ENCODE measurements at places on chromosomes 2 and 18.

DNA sequence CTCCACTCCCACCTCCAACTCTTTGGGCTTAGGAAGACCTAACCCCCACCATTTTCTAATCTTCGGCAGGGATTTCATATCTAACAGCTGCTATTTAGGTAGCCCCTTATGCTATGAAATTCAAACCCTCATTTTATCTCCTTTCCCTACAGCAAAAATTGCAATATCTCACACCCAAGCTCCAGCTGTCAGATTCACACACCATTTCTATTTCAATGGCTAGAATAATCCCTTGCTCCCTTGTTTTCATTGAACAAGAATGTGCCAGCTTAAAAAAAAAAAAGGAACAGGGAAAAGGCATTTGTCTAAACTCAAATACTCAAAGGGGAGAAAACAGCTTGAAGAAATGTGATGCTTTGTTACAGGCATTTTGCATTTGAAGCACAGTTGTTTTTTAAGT, 850.6 kb upstream of the ACVR2A start:
- DNase-seq = no peak

DNA sequence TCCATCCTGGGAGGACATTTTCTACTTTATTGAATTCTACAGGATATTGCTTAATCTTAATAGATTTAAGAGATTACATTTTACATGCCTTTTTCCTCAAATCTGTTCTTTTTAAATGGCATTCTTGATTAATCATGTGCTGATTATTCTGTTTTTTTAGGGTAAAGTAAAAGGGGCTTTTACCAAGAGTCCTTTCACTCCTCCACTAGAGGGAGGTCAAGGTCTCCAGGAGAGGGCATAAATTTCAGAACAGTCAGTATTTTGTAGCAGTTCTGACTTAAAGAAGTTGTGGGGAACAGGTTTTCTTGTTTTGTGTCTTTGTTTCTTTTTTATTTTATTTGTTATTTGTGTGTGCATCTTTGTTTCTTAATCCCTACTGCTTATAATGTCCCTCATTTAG, 25.4 kb downstream of the WDR75 start:
- DNase-seq = no peak

DNA sequence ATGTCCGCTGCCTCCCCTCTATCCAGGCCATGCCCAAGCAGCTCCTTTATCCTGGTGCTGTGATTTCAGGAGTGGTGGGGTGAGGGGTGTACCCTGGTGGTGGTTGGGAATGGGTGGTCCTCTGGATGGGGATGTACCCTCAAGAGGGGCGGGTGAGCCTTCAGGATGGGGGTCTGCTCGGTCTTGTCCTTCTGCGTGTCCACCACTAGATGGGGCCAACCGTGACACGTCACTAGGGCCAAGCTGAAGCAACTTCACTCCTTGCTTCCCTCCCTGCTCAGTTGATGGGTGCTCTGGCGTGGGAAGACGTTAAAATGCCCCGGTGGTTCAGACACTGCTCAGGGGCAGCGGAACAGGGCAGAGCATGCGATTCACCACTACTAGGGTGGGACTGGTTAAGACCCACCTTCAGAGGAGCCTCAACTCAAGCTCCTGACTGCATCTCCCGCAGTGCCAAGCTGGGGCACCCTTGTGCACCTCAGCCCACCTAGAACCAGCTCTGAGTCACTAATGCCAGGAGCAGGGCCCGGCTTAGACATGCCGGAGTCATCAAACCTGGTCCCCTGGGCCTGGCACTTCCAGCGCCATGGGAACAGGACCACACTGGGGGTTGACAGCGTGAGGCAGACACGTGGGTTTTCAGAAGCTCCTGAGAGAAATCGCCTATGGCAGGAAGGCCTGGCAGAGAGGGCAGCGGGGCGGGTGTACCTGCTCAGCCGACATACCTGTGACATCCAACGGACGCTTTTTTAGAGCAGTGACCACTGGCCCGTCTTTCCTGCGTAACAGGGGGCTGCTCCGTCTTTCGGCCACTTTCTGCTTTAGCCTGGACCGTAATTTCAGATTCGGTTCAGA, 256.7 kb downstream of the HDAC4 start:
- DNase-seq = peak; percentile 37

DNA sequence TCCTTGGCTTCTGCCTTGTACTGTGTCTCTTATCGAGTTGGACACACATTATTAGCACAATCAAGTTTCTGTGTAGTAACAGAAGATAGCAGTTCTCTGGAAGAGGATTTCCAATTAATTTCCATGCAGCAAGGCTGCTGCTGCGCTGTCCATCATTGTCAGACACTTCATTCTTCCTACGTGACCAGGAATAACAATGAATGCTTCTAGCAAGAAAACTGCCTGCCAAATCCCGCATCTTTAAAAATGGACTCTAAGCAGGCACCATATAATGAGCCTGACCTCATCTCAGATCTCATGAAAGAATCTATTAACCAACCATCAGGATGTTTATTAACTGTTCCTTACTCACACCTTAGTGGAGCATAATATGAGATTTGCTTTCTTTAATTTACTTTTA, 1067.7 kb upstream of the FAM98A start:
- no peak for DNase-seq

- DNase-seq = no peak
These were observed 82.3 kb downstream of the ARHGAP28 start for GRCh38 chr18:6811816-6812215.

GRCh38 chr2:126674075-126674744, 18.3 kb downstream of the GYPC start:
- DNase-seq = no peak

GRCh38 chr2:64186699-64187605, 42.7 kb upstream of the PELI1 start:
- DNase-seq = no peak

DNA sequence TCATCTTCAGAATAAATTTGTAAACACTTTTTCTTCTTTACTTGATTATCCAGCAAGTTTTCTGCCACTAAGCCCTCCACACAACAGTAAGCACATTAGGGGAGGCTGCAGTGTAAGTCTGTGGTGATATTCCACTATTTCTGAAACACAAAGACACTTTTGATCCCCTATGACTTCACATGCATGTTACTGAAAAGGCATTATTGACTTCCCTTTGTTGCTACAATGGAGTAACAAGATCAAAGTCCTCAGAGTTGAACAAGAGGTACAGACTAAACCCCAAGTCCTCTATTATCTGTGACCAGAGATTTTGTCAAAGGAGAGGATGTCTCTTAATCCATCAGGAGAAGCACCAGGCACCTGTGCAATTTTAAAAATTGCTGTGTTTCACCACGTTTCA, 157.9 kb downstream of the CD226 start:
- DNase-seq = no peak

DNA sequence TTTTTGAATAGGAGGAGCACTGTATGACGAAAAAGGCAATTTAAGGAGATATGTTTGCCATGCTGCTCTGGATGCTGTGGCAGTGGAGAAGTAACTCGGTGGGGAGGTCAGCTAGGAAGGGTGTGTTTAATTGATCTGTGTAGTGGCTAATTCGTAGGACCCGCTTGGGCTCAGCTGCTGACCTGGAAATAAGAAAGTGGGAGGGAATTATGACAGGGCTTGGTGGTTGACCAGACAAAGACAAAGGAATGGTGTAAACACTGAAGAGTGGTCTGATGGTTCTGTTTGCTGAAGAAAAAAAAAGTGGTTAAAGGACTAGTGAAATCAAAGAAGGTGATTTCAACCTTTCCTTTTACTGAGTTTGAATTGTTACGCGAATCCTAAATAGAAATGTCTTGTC, 146.0 kb downstream of the MAP4K4 start:
- no peak for DNase-seq

GRCh38 chr2:134988994-134989605, 58.1 kb downstream of the MAP3K19 start:
- DNase-seq = no peak

GRCh38 chr2:173395567-173396351, 41.1 kb downstream of the CDCA7 start:
- DNase-seq = no peak

DNA sequence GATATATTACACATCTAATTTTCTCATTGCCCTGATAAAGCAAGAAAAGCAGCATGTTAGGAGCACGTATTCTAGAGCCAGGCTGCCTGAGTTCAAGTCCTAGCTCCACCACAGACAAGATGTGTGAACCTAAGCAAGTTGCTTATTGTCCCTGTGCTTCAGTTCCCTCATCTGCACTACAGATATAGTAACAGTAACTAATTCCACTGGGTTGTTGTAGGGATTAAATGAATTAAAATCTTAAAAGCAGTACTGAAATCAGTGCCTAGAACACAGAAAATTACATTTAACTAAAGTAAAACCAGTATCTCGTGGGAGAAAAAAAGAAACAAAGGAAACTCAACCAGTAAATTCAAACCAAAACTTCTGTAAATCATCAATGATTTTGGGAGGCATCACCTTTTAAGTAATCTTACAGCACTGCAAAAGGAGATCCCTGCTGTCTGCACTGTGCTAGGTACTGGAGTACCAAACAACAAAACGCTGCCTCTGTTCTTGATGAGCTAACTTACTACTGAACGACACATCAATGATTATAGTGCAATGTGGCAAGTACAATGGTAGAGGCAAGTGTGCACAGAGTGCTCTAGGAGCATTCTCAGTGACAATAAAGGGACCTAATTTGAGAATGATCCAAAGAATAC, 7.9 kb downstream of the MAP3K2 start:
- no peak for DNase-seq

GRCh38 chr18:12088096-12088495, 5.5 kb upstream of the ANKRD62 start:
- no peak for DNase-seq

DNA sequence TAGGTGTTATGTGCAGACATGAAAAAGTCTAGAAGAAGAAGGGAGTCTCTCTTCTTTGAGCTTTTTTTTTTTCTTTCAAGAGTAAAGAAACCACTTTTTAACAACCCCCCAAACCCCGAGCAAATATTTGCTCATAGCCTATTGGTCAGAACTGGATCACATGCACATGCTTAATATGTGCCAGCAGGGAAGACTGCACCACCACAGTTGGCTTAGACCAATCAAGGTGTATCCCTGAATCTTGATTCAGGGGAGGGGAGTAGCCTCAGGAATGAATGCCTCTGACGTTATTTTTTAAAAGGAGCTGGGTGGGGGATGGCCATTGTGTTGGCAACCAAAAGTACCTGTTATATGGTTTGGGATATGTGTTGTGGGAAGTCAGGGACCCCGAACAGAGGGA, 171.4 kb upstream of the NABP1 start:
- DNase-seq = no peak

- DNase-seq = peak; percentile 74
These were observed 31.3 kb downstream of the KIAA2012 start for GRCh38 chr2:202104286-202104870.

GRCh38 chr2:240269886-240270285, 129.4 kb upstream of the OTOS start:
- no peak for DNase-seq

DNA sequence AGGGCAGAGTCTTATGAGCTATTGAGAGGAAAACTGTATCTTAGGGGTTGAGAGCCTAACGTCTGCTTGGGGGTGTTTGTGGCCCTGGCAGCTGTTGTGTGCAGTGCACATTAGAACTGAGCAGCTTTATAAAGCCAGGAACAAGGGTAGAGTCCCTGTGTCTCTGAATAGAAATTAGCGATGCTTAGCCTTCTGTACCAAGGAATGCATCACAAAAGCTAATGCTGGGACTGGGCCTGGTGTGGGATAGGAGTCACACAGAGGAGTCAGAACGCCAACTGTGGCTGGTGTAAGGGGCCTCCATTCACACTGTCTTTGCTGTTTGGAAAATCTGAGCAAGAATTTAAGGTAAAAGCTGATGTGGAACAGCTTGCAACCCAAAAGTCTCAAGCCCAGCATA, 283.2 kb downstream of the SOX11 start:
- no peak for DNase-seq

DNA sequence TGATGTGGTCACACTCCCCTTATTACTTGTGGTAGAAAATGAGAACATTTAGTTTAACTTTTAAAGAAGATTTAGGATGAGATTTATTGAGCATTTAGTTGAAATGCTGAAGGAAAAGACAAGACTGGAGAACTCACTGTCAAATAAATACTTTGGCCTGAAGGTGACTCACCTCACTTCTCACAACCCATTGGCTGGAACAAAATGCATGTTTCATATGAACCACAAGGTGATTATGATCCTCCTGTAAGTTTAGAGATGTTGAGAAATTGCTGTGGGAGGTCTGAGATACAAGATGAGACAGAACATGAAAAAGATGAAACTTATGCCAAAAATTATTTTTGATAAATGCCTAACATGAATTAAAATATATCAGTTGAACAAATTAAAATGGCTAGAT, 1004.5 kb downstream of the SOCS6 start:
- DNase-seq = no peak

- no peak for DNase-seq
These were observed 40.3 kb downstream of the PRKD3 start for GRCh38 chr2:37284381-37284780.

GRCh38 chr2:106306387-106306786, 112.3 kb upstream of the UXS1 start:
- no peak for DNase-seq

GRCh38 chr2:2321200-2321540, 9.9 kb downstream of the MYT1L start:
- no peak for DNase-seq

DNA sequence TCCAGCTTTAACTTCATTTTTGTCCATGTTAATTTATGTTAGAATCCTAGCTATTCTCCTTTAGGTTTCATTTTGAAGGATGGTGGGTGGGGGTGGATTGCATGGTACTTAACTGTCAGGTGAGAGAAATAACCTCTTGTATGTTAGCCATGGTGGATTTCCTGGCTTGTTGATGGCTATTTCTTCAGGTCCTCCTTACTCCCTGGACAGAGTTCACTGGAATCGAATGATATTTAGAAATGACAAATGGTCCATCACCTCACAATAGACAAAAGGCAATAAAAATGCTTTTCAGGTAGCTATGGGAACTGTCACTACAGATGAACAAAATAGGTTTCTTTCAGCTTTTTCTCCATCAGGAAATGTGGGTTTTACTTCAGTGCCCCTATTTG, 91.7 kb downstream of the EML6 start:
- DNase-seq = no peak

GRCh38 chr2:218811382-218811781, 20.2 kb downstream of the PRKAG3 start:
- DNase-seq = no peak

DNA sequence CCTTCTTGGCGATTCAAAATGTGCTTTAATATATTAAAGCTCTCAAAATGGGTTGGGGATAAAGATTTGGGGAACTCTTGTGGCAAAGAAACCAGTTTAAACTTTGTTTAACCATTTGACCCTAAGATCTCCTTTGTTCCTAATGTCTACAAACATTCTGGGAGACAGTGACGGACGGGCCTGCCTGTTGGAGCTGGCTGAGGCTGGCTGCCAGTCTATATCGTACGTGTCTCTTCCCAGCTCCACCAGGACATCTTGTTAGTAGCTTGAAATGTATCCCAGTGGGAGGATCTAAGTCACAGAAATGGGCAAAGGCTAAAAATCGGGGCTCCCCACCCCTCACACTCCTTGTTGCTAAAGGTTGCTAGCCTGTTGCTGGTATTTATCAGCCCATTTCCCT, 30.7 kb downstream of the ZNF532 start:
- DNase-seq = no peak

DNA sequence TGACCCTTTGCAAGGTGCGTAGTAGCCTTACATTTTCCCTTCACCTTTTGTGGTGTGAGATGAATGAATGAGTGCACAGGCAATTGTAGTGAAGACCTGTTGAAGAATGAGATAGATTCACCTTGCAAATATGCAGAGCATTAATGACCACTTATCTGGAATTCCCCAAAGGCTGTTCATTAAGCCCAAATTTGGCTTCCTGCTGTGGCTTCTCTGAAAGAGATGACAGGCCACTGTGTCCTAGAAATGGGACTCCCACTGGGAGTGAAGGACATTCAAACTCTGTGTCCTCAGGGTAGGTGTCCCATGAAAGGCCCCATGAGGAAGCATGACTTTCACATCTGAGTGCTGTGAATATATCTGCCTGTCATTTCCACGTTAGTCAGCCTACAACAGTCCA, 1821.8 kb upstream of the PIK3C3 start:
- no peak for DNase-seq
